Activated CD4-positive, alpha-beta T cell treated with anti-CD3 and anti-CD28 coated beads, Interleukin-2, Interleukin-4, amounts not matched to agents 100 ng/mL and 50 ng/mL, durations not matched to agents 16 hours and 8 hours (primary cell): ENCODE measurements at places on chromosomes 1 and 21.

DNA sequence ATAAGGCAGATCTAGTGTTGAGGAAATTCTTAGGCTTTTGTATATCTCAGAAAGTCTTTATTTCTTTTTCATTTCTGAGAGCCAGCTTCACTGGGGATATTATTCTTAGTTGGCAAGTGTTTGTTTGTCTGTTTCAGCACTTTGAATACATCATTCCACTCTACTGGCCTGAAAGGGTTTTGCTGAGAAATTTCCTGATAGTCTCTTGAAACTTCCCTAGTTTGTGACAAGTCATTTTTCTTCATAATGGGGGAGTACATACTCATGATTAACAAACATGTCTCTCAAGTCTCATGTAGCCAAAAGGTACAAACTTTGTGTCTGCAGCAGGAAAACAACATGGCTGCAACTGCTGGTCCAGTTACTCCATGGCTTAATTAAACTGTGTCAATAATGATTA, 6.3 kb upstream of the KRTAP26-1 start:
- no peak for DNase-seq

DNA sequence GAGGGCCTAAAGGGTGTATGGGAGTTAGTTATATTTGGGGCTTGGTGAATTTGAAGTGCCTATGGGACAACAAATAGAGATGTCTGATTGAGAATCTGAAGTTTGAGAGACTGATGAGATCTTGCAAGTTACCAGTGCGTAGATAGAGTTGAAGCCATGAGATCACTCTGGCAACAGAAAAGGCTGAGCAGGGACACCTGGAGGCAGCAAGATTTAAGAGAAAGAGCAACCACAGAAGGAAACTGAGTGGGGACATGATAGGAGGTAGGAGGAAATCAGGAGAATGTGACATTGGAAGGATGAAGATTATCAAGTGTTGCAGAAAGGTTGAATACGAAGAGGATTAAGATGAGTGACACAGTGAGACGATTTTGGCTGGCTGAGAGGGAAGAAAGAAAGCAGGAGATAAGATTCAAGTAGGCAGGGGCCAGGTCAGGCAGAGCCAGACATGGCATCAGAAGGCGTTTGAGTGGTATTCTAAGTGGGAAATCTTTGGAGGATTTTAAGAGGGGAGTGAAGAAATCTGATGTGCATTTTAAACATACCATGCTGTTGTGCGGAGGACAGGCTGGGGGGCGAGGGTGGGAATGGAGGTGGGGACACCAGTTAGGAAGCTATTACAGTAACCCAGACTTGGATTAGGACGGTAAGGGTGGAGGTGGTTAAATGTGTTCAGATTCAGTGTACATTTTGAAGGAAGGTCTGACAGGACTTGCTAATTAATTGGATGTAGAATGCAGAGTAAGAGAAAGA, 3.0 kb upstream of the MPL start:
- DNase-seq: no peak

DNA sequence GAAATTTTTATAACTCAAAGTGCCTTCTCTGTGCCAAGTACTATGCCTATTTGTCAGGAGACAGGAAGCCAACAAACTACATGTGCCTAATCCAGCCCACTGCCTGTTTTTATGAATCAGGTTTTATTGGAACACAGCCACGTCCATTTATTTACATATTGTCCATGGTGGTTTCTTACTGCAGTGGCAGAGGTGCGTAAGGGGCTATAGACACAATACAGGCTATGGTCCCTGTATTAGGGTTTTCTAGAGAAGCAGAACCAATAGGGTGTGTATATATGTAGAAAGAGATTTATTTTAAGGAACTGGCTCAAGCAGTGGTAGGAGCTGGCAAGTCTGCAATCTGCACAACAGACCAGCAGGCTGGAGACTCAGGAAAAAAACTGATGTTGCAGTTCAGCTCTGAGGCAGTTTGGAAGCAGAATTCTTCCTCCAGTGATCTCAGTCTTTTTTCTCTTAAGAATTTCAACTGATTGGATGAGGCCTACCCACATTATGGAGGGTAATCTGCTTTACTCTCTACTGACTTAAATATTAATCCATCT, 15.4 kb downstream of the PPIE start:
- no peak for DNase-seq

DNA sequence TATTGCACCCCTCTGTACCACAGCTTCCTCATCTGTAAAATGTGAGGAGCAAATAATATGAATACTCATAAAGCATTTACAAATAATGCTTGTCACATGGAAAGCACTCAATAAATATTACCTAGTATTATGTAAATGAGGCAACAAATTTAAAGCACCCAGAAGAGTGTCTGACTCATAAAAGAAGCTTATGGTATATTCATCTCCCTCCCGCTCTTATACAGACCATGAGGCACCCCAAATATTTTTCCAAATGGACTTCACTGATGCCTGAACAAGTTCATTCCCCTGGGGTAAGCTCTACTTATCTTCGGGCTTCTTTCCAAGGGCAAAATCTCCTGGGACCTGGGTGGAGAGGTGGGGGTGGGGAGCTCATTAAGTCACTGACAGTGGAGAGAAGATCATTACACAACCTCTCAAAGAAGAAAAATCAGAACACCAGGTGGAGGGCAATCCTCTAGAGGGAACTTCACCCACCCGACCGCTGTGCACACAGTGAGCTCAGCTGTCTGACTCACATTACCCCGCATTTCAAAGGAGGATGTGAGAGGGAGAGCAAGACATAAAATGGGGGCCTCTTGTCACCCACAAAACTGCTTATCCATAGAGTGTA, 166.2 kb downstream of the ASTN1 start:
- no peak for DNase-seq

DNA sequence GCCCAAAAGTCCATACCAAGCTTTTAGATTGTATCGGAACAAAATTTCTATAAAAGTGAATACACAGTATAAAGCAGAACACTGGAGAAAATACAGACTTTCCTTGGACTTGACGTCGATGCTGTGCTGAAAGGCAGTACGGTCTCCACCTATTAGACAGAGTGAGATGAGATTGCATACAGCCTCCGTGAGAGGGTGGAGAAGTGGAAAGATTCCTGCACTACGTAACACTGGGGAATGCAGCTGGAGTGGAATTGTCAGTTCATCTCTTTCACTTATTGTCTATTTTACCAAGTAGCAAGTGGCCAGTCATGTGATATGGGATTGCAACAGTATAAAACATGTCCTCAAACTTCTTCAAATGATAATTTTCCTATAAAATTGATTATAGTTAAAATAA, 209.5 kb downstream of the ZP4 start:
- no peak for DNase-seq

DNA sequence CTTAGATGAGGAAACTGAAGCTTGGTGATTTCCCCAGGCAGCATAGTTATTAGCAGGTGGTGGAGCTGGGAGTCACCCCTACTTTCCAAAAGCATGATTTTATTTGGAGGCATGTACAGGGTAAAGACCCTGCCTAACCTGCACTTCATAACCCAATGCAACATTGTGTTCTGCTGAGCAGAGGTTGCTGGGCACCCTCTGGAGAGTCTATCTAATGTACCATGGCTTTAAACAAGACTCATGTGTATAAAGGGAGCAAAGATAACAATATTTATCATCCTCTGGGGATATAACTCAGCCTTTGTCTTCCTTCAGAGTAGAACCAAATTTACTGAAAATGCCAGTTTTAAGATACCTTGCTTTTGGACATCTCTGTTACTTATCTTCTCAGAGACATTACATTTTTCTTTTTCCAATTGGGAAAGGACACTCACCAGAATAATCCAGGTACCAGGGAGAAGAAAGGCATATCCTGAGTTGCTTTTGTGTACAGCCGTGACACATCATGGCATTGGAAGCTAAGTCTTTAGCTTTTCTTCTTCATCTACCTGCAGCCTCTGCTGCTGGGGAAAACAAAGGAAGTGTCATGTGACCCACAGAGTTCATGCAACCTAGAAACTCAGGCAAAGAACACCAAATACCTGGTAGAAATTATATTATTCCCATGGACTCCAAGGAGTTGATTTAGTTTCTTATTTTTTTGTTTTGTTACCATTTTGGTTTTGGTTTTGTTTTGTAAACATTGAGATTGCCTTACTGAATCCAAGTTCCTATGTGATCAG, 39.6 kb downstream of the ELAVL4 start:
- DNase-seq: no peak

DNA sequence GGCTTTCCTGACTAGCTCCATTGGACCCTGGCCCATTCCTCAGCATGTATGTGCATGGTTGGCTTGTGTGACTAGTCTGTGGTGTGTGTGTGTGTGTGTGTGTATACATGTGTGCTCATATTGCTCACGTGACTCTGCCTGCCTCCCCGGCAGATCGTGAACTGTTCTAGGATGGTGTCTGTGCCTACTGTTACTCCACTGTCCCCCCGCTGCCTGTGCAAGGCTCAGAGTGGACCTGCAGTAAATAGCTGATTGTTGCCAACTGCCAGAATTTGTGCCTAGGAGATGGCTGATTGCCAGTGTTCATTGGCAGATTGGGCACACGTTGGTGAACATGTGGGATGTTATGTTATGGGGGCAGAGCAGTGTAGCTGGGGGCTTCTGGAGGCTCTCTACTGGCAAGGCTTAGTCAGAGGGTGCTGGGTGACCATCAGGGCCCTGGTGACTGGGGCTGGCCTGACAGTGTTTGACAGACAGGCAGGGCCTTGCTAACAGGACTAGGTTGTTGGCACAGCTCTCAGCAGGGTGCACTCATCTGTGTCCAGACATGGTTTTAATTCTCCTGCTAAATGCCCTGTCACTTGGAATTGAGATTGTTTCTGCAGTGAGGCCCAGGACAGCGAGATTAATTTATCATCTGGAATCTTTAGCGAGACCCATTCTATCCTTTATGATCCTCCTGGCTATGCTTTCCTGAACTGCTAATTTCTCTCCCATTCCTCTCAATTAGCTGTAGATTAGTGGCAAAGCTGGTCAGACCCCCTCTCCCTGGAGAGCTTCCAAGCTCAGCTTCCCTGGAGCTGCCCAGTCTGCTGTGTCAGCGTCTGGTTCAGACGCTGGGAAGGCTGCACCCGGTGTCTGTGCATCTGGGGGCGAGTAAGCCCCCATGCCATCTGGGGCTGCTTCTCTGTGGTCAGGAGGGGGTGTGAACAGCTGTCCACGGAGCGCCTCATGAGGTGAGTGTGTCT, 20.8 kb downstream of the SLC6A17 start:
- no peak for DNase-seq

GRCh38 chr1:26946270-26946669, 14.0 kb downstream of the KDF1 start:
- no peak for DNase-seq

- DNase-seq: no peak
Observed at GRCh38 chr1:163231385-163231784, 28.7 kb upstream of the RGS5 start.

DNA sequence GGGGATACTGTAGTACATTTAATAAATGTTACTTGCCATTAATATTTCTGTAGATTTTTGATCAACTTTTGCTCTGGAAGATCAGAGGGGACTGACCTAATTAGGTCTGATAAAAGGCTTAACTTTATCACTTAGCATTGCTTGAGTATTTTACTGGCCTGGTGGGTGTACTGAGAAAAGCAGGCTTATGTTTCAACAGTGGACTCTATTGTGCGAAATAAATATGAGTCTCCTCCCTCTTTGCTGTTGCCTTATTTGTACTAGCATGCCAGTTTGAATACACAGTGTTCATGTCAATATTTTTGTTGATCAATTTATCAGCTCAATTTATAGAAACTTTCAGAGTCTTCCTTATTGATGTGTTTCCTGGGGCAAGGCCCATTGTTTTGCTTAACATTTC, 49.1 kb downstream of the EBNA1BP2 start:
- no peak for DNase-seq

DNA sequence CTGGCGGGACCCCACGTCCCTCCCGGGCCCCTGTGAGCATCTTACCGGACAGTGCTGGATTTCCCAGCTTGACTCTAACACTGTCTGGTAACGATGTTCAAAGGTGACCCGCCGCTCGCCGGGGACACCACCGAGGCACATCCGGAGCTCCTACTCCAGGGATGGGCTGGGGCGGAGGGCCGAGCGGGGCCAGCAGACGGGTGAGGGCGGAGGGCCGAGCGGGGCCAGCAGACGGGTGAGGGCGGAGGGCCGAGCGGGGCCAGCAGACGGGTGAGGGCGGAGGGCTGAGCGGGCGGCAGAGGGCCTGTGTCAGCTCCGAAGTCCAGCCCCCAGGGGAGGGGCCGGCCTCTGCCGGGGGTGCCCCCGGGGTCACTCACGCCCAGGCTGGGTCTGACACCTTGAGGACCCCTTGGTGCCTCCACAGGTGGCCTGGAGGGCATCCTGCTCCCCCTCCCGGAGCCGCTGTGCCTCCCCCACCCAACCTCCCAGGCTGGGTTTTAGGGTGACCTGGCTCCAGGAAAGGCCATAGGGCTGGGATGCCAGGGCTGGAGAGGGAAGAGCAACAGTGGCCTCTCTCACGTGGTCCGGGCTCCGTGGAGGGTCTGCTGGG, 5.7 kb upstream of the TTLL10 start:
- no peak for DNase-seq

GRCh38 chr1:164703960-164704411, 145.0 kb downstream of the PBX1 start:
- no peak for DNase-seq

- no peak for DNase-seq
Observed at GRCh38 chr1:21911205-21912001, 25.7 kb downstream of the HSPG2 start.

DNA sequence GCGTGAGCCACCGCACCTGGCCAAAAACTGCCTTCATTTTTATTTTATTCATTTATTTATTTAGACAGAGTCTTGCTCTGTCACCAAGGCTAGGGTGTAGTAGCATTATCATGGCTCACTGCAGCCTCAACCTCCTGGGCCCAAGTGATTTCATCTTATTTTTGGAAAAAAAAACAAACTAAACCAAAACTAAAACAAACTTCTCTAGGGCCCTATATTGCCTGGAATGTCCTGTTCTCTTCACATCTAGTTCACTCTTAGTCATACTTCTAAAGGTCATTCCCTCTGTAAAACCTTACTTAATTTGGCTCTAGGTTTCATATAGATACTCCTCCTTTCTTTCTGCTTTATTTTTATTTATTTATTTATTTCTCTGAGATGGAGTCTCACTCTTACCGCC, 15.6 kb downstream of the RPS27 start:
- DNase-seq: no peak

DNA sequence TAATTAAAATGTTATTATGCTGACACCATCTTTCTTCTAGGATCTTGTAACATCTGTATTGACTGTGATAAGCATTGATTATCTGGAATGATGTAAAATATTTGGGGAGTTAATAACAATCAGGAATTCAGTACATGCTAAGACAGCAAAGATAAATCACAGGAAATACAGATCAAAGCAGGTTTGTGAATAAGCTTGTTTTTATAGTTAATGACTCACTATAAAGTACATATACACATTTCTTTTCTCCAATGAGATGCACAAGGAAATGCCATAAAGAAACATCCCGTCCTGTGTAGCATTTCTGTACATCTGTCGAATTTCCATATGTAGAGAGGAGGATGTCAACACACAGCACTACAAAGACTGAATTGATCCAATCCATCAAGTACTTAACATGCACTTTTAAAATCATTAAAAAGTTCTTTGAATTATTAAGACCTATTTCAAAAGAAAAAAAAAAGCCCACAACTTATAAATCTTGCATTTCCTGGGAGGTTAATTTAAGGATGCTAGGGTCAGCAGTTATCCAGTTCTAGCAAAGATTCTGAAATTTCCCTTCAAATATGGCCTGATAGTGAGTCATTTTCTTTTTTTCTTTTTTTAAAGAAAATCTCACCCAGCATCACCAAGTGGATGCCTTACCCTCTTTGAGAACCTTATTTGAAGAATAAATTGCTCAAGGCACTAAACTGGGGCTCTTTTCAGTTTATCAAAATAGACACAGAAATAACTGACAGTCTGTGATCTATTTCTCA, 243.2 kb upstream of the NR5A2 start:
- DNase-seq: no peak

GRCh38 chr1:21700094-21700493, 30.9 kb upstream of the RAP1GAP start:
- no peak for DNase-seq

- no peak for DNase-seq
Observed at GRCh38 chr1:151502859-151503780, 8.1 kb upstream of the CGN start.
